ENCODE measurements at places on chromosomes 7 and 10. TPM values are rescaled to one million over a fixed set of nuclear protein-coding genes. Genes with fewer than 3 reads are reported as not detected.

Gene CCDC7
- total RNA-seq: 9.6 TPM

Gene SDK1
- total RNA-seq: 1.7 TPM

Gene ZNF107
- total RNA-seq: 2.2 TPM

Gene SMO
- total RNA-seq: 8.0 TPM

Gene CHRM2
- 0.24 TPM for total RNA-seq

Gene TAS2R5
- total RNA-seq: 2.8 TPM

Gene ACHE
- 0.24 TPM for total RNA-seq

Gene MKI67
- 0.21 TPM for total RNA-seq

Gene HABP2
- total RNA-seq: not detected

Gene GJD4
- not detected for total RNA-seq

Gene TUBAL3
- 0.72 TPM for total RNA-seq

Data from tracheal epithelial cell (primary cell).